Tongue (tissue), 3 donors: ENCODE measurements at places on chromosomes 2 and 18. TPM values are rescaled to one million over a fixed set of nuclear protein-coding genes. Genes with fewer than 3 reads are reported as not detected.

The CD226 gene
- 2.1 TPM for total RNA-seq

The OTX1 gene
- 0.62 TPM for total RNA-seq

The GALNT5 gene
- total RNA-seq, result 19.2 TPM

The DSC2 gene
- 54.9 TPM for total RNA-seq

The XDH gene
- total RNA-seq, result 0.21 TPM
